Left ventricle myocardium inferior (tissue), 1 donor: ENCODE measurements at places on chromosomes 7 and 10. TPM values are rescaled to one million over a fixed set of nuclear protein-coding genes. Genes with fewer than 3 reads are reported as not detected.

Gene ERV3-1
- 6.8 TPM for total RNA-seq

GRCh38 chr7:90111-91063 is 102.0 kb upstream of the FAM20C start:
- H3K27ac ChIP-seq = peak overlapping the region; percentile 43
- no peak for DNase-seq
- no peak overlapping the region for H3K4me3 ChIP-seq
- H3K4me1 ChIP-seq = peaks cover 28% of the 10 kb centered on the region
- H3K27me3 ChIP-seq = peaks cover 31% of the 10 kb centered on the region

DNA sequence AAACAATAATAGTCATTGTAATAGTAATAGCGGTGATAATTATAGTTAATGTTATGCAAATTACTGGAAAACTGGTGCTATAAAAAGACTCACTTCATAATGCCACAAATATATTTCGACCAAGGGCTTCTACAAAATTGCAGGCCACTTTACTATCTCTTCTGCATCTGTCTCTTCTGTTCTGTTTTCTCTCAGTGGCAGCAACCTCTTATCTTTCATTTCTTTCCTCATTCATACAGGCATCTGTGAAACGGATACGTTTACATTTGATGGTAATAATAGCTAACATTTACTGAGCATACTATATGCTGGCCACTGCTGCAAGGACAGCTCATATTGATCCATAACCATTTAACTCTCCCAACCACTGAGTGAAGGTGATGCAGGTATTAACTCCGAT is 537.4 kb upstream of the PFKP start:
- H3K27ac ChIP-seq = no peak overlapping the region
- peaks cover 31% of the 10 kb centered on the region for H3K27me3 ChIP-seq
- H3K36me3 ChIP-seq = no peaks in the 10 kb centered on the region
- no peak for DNase-seq
- no peak overlapping the region for H3K4me3 ChIP-seq

DNA sequence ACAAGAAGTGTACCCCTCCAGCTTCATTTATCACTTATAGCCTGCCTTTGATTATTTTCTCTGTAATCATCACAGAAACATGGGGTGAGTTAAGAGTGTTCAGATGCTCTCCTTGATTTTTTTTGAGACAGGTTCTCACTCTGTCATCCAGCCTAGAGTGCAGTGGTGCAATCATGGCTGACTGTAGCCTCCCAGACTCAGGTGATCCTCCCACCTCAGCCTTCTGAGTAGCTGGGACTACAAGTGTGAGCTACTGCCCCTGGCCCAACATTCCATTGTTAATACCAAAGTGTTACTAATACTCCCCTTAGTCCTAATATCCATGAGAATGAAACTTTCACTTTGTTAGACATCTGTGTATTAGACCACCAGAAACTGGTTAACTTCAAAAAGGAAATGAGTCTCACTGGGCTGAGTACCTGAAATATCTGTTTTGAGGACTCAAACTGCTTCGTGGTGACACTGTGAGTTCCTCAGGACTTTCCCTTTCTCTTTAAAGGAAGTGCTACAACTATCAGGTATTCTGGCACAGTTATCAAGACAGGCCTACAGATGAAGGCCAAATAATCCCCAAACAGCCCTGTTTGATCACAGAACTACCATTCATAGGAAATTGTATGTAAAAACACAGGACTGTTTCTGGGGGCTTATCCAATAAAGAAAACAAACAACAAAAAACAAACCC is 20.5 kb upstream of the CFAP70 start:
- peaks cover 7% of the 10 kb centered on the region for H3K4me1 ChIP-seq
- H3K27me3 ChIP-seq = no peaks in the 10 kb centered on the region
- peaks cover 98% of the 10 kb centered on the region for H3K36me3 ChIP-seq

Gene COL17A1
- not detected for total RNA-seq

DNA sequence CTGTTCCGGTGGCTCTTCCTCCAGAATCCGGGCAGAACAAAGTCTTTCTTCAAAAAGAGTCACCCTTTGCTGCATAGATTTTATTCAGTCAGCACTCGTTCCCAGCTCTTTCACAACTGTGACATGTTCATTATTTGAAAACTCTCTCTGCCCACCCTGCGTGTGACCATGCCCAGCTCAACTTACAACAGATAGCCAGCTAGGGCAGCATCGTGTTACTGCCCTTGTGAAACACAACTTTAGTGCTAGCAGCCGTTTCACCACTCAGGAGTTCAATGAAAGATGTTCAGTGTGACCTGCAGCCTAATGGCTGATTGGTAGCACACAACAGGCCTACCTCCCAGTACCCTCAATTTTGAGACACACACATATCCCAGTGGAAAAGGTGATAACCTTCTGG is 57.9 kb downstream of the ZNF438 start:
- H3K4me1 ChIP-seq = peaks cover 62% of the 10 kb centered on the region
- peak overlapping the region; percentile 79 for H3K27ac ChIP-seq
- DNase-seq = no peak
- no peaks in the 10 kb centered on the region for H3K27me3 ChIP-seq

Gene AIMP2
- total RNA-seq = 49.1 TPM

- no peaks in the 10 kb centered on the region for H3K36me3 ChIP-seq
- H3K4me1 ChIP-seq = no peaks in the 10 kb centered on the region
- no peak overlapping the region for H3K4me3 ChIP-seq
- H3K27ac ChIP-seq = no peak overlapping the region
- H3K27me3 ChIP-seq = peaks cover 10% of the 10 kb centered on the region
Measured at GRCh38 chr10:70981936-70982335, 93.6 kb upstream of the PCBD1 start.

DNA sequence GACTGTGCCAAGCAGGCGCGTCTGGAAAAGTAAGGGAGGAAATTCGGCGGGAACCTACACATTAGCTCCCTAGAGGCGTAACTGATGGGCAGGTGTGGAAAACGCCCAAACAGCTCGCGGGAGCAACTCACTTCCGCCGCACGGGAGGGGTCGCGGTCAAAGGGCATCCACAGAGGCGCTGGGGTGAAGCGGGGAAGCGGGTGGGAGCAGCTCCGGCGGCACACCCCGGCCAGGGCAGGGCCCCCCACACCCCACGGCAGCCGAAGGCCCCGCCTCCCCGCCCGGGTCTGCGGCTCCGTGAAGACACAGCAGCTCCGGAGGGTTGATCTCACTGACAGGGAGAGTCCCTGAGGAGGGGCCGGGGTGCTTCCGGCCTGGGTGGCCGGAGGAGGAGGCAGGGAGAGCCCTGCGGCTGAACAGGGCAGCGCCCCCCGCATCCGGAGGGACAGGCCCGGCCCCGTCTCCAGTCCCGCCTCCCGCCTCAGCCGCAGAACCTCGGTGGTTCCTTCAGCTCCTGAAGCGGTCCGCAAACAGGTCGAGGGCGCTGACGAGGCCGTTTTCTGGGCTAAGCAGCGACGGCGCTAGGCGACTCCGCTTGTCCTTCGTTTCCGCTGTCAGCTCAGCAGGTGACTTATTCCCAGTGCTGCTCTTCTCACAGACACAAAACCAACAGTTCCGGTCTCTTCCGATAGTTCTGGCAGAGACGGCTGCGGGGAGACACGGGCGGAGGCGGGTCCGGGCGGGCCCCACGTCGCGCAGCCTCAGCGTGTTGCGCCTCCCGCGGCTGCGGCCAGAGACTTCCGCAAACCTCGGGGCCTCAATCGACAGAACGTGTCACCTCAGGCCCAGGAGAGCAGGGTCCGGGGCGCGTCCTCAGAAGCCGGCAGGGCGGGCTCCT is 276.1 kb downstream of the DNAJB6 start:
- peaks cover 70% of the 10 kb centered on the region for H3K27me3 ChIP-seq
- DNase-seq = peak; percentile 40
- H3K4me1 ChIP-seq = peaks cover 19% of the 10 kb centered on the region
- peak overlapping the region; percentile 69 for H3K4me3 ChIP-seq
- no peak overlapping the region for H3K27ac ChIP-seq

Gene FOXI2
- 0.08 TPM for total RNA-seq

- H3K27ac ChIP-seq = no peak overlapping the region
- no peaks in the 10 kb centered on the region for H3K4me1 ChIP-seq
- no peak for DNase-seq
- H3K4me3 ChIP-seq = no peak overlapping the region
Measured at GRCh38 chr10:53601260-53601875, 828.8 kb upstream of the MBL2 start.

DNA sequence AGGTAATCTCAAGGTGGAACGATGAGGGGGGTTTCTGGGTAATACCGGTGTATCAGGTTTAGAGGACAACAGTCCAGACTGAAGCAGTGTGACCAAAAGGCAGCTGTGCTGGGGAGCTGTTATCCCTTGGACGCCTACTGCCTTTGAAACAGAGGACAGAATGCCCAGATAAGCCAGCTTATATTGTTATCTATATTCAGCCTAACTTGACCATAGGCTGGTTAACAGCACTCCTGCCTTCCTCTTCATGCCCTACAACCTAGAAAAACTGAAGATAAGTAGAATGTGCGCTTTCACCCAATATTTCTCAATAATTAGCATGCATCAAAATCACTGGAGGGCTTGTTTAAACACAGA is 44.9 kb downstream of the IL6 start:
- no peak overlapping the region for H3K27ac ChIP-seq
- H3K27me3 ChIP-seq = no peaks in the 10 kb centered on the region
- no peak for DNase-seq
- H3K4me1 ChIP-seq = no peaks in the 10 kb centered on the region

GRCh38 chr7:135195156-135195555 is 16.2 kb downstream of the WDR91 start:
- H3K4me3 ChIP-seq = no peak overlapping the region
- DNase-seq = no peak
- H3K27me3 ChIP-seq = no peaks in the 10 kb centered on the region
- H3K27ac ChIP-seq = no peak overlapping the region

Gene ABCB1
- total RNA-seq = 1.0 TPM

Gene ACBD7
- not detected for total RNA-seq

Gene GSAP
- 7.2 TPM for total RNA-seq

- no peak overlapping the region for H3K4me3 ChIP-seq
- H3K4me1 ChIP-seq = no peaks in the 10 kb centered on the region
- DNase-seq = no peak
- H3K36me3 ChIP-seq = no peaks in the 10 kb centered on the region
Measured at GRCh38 chr10:131814567-131815265, 86.1 kb upstream of the PPP2R2D start.

DNA sequence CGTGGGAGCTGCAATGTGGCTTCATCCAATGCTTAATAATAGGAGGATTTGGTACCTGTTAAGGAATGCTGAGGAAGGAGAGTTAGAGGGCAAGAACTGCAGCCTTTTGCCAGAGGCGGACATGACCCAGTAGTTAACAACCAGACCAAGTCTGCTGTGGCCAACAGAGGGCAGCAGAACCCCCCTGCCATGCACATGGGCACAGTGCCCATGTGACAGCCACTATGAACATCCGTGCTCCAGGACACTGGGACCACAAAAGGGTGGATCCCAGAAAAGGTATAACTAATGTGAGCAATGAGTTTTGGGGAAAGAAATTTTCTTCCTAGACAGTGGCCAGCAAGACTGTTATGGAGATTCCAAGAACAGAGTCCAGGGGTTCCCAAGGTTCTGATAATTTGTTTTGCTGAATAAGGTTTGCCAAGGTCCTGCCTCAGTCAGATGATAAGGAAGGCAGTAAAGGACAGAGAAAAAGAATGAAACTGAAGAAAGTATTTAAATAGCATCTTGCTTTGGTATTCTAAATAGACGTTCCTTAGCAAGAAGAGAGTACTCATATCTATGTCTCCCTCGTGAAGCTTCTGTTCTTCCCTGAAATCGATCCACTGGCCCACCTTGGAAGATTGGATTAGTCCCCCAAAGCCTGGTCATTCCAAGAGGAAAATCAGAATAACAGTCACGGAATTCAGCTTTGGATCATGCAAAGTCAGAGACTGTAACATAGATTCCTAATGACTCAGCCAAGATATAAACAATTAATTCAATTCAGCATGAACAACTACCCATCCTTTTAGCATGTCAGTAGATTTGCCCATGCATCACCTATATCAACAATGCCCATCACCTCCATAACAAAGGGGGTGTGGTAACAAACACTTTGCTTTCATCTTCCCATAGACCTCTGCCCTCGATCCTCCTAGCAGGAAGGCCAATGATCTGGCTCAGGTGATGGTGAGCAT is 56.0 kb downstream of the LGI1 start:
- no peak overlapping the region for H3K27ac ChIP-seq
- no peaks in the 10 kb centered on the region for H3K36me3 ChIP-seq
- H3K4me3 ChIP-seq = no peak overlapping the region
- peaks cover 7% of the 10 kb centered on the region for H3K4me1 ChIP-seq

Gene IQUB
- 0.38 TPM for total RNA-seq

DNA sequence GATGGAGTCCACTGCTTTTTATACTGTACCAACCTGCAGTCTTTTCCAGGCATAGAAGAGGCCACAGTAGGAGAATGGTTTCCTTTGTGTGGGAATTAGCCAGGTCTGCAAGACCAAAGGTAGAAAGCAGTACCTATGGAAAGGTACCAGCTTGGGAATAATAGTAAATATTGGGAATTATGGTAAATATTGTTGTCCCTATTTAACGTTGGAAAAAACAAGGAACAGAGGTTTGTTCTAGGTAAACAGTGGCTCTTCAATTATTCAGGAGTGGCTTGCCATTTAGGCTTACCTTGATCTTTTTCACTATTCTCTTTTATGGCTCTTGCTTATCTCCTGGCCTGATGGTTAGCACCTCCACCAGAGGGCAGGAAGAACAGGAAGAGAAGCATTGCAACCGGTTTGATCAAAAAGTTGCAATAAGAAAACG is 43.9 kb upstream of the GSAP start:
- H3K27me3 ChIP-seq = no peaks in the 10 kb centered on the region
- H3K36me3 ChIP-seq = no peaks in the 10 kb centered on the region
- H3K4me1 ChIP-seq = no peaks in the 10 kb centered on the region
- no peak overlapping the region for H3K27ac ChIP-seq

Gene LEP
- 0.14 TPM for total RNA-seq

Gene PSMC2
- 111 TPM for total RNA-seq

DNA sequence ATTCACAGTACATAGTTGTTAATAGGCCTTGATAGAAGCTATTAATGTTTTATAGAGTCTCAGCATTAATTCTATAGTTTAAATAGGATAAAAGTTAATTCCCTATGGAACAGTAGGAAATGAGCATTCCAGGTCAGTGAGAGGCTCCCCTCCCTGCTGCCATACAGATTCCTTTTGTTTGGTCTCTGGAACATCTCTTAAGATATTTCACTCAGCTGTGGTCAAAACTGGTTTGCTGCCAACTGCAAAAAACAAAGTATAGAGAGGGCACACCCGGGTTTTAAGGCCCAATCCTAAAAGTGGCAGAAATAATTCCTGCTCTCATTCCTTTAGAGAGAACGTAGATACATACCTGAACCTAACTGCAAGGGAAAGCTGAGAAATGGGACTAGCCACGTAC is 51.3 kb downstream of the MDFIC start:
- no peaks in the 10 kb centered on the region for H3K27me3 ChIP-seq
- H3K27ac ChIP-seq = peak overlapping the region; percentile 21
- no peak overlapping the region for H3K4me3 ChIP-seq
- no peak for DNase-seq
- H3K4me1 ChIP-seq = peaks cover 48% of the 10 kb centered on the region

Gene OR2A1
- not detected for total RNA-seq

Gene OR2A7
- total RNA-seq = 0.16 TPM

GRCh38 chr7:24894429-24895221 is 85.4 kb downstream of the OSBPL3 start:
- no peaks in the 10 kb centered on the region for H3K36me3 ChIP-seq
- H3K27ac ChIP-seq = no peak overlapping the region
- DNase-seq = no peak
- no peak overlapping the region for H3K4me3 ChIP-seq
- no peaks in the 10 kb centered on the region for H3K27me3 ChIP-seq
- H3K4me1 ChIP-seq = peaks cover 20% of the 10 kb centered on the region

- H3K36me3 ChIP-seq = no peaks in the 10 kb centered on the region
- no peaks in the 10 kb centered on the region for H3K4me1 ChIP-seq
- peaks cover 14% of the 10 kb centered on the region for H3K27me3 ChIP-seq
- no peak for DNase-seq
- H3K27ac ChIP-seq = no peak overlapping the region
Measured at GRCh38 chr7:4091767-4092166, 590.3 kb upstream of the FOXK1 start.

Gene FBXL13
- 0.36 TPM for total RNA-seq
